ENCODE measurements at places on chromosomes 11 and 22. TPM values are rescaled to one million over a fixed set of nuclear protein-coding genes. Genes with fewer than 3 reads are reported as not detected.

The ATF4 gene
- polyA plus RNA-seq: 1,297 TPM

The IL18 gene
- 3.6 TPM for polyA plus RNA-seq

The C11orf97 gene
- polyA plus RNA-seq: not detected

The LRRC74B gene
- polyA plus RNA-seq: not detected

The TPBGL gene
- polyA plus RNA-seq: not detected

The NNMT gene
- not detected for polyA plus RNA-seq

The SHANK3 gene
- polyA plus RNA-seq: 6.5 TPM

All from HepG2 (cell line).